ENCODE measurements at places on chromosomes 6 and 20.

- DNase-seq, result no peak
These were observed 2.1 kb upstream of the ERGIC3 start for GRCh38 chr20:35539756-35540212.

GRCh38 chr20:21322083-21322710 is 19.1 kb downstream of the XRN2 start:
- DNase-seq, result no peak

DNA sequence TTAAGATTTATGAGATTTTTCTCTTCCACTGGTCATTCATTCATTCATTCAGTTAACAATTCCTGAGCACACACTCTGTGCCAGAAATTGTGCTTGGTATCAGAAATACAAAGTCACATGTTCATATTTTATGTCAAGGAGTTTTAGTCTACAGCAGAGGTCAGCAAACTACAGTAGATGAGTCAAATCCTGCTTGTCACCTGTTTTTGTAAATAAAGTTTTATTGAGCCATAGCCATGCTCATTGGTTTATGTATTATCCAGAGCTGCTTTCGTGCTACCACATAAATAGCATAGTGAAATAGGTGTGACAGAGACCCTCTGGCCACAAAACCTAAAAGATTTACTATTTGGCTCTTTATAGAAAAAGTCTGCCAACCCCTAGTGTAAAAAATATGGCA is 46.8 kb downstream of the THEMIS start:
- DNase-seq, result no peak

- DNase-seq, result no peak
These were observed 507.9 kb upstream of the SOX4 start for GRCh38 chr6:21085643-21086042.

GRCh38 chr6:44855562-44856411 is 468.3 kb downstream of the CDC5L start:
- DNase-seq, result peak; percentile 83

DNA sequence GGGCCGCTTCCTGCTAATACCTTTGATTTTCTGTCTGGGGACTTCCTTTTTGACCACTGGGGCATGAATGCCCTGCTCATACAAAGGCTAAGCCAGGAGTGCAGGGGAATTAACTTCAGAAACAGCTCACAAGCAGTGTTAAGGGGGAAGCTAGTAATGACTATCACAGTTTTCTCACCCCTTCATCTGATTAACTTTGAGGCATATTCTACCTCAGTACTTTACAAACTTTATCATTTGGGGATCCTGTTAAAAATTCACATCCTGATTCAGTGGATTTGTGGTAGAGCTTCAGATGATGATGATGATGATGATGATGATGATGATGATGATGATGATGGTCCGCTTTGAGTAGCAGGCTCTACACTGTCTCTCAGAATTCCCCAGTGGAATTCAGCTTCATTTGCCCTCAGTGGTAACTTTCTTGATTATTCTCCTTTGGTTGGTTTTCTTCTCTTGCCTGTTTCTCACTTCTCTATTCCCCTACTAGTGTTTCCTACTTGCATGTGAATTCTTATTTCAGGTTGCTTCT is 78.4 kb upstream of the TMEM170B start:
- no peak for DNase-seq

DNA sequence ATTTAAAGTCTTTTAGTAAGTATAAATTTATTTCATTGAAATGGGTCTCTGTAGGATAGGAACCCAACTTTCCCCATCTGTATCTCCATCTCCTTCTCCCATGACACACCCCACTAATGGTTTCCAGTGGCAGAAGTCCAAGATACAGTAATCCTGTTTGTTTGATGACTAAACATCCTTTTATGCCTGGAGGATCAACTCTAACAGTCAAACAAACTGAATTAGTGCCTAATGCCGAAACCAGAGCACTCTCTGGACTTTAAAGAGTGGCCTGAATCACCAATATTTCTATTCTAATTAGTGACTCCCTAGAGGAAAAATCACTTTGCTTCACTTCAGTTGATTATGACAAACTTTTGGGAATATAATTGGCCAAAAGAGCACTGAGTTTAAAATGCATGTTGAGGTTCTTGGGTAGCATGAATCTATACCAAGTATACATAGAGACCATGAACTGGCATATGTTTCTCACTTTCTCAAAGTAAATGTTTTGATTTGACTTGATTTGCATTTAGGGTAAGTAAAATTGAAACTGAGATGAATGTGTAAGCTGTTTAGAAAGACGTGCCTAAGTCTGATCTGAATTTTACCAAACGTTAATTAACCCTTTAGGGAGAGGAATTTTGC is 776.4 kb upstream of the NRSN1 start:
- peak; percentile 61 for DNase-seq

GRCh38 chr6:46032110-46032998 is 16.7 kb upstream of the CLIC5 start:
- DNase-seq, result no peak

DNA sequence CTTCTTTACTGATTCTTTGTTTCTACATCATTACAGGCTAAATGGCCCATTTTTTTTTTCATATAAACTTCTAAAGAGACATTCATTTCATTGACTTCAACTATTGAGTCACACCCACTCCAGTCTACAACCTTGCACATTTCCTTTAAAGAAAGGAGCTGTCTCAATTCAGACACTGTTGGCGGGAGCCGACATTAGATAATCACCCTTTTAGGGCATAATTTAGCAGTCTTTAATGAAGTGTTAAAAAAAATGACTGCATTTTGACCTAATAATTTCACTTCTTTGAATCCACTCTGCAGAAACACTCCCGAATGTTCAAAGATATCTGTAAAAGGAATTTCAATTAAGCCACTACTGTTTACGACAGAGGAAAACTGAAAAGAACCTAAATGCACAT is 1.5 kb downstream of the EPM2A start:
- no peak for DNase-seq

DNA sequence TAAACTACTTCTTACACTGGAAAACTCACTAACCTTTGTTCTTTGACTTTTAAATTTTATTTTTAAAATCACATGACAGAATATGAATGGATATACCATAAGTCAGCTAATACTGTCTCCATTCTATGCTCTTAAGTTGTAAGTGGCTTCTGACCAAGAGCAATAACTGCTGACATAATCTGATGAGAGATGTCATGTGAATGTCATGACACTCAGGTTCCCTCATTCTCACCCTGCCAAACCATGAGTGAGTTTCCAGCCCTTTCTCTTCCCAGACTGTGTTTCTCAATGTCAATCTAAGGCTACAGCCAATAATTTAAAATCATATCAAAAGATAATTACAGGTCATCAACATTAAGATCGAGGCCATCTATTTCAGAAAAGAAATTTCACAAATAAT is 39.7 kb downstream of the KIF16B start:
- DNase-seq, result no peak

DNA sequence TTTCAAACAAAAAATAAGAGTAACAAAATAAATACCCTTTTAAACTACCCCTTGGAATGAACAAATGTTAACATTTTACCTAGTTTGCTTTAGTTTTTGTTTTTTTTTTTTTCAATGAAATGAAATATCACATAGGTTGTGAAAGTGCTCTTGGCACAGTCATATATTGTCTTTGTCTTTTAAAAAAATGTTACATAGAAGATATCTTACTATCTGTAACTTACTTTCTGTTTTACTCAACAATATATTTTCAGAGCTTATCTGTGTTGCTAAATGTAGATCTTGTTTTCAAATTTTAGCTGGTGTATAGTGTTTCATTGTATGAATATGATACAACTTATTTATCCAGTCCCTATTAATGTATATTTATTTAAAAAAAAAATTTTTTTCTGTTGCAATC is 8.6 kb downstream of the CEP57L1 start:
- DNase-seq, result no peak

GRCh38 chr20:19408971-19409370 is 196.5 kb downstream of the SLC24A3 start:
- no peak for DNase-seq

- DNase-seq, result peak; percentile 100
These were observed 40.9 kb downstream of the ALDH8A1 start for GRCh38 chr6:134908906-134909516.

- peak; percentile 31 for DNase-seq
These were observed 20.0 kb downstream of the MAPK13 start for GRCh38 chr6:36150283-36150682.

- DNase-seq, result no peak
These were observed 5.9 kb downstream of the CDYL start for GRCh38 chr6:4781967-4782575.

- DNase-seq, result peak; percentile 11
These were observed 196.2 kb downstream of the BTBD9 start for GRCh38 chr6:38443352-38444144.

DNA sequence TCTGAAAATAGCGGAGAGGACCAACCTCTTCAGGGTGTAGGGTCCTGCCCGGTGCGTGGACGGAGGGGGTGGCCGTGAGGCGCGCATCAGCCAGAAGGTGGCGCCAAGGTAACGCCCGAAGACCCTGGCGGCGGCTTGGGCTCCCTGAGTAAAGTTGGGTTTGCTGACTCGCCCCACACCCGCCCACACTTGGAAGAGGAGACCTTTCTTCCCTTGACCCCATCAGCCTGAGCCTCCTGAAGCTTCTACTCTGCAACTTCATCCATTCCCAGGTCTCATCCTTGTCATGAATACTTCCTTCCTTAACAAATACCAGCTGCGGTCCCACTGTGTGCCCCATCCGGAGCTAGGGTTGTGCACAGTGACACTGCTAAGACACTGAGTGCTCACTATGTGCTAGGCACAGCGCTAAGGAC is 14.6 kb downstream of the CD40 start:
- DNase-seq, result peak; percentile 36

DNA sequence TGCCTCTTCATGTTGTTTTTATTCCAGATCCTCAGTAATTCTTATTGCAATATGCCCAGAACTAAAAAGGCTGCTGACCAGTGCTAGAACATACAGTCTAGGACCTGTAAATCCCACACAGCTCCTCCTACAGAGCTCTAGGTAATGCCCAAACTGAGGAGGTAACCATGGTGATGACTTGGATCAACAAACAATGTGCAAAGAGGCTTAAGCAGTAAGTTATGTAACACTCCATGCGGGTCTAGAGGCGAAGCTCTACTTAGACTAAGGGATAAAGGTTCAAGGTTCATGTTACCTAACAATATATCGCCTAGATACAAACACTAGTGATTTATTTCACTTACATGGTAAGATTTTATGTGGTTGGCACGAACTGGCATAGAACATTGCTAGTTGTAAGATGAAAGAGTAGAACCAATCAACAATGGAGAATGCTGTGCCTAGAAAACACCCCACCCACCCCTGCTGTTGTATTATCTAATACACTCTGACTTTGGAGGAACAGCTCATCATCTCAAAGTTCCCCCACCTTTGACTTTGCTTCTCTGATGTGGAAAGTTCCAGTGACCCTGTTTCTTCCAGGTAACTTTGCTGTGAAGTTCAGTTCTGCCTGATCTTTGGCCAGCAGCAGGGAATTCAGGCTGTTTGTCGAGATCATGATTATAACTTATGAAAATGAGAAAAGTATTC is 242.4 kb downstream of the ALDH8A1 start:
- DNase-seq, result peak; percentile 60

DNA sequence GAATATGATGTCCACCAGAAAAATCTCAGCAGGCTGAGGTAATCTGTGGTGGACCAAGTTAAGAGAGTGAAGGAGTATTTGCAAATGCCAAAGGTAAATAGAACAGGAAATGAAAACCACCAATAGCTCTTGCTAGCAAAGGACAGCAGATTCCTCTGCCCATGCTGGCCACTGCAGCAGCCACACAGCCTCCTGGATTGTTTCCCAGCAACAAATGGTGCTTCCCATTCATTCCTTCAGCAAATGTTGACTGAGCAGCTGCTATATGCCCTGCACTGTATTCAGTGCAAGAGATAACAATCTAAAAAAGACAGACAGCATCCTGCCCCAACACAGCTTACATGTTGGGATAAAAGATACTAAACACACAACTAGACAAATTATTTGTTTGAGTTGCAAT is 11.0 kb downstream of the ROS1 start:
- DNase-seq, result peak; percentile 53

- peak; percentile 65 for DNase-seq
These were observed 29.4 kb downstream of the LRP11 start for GRCh38 chr6:149834513-149835481.

DNA sequence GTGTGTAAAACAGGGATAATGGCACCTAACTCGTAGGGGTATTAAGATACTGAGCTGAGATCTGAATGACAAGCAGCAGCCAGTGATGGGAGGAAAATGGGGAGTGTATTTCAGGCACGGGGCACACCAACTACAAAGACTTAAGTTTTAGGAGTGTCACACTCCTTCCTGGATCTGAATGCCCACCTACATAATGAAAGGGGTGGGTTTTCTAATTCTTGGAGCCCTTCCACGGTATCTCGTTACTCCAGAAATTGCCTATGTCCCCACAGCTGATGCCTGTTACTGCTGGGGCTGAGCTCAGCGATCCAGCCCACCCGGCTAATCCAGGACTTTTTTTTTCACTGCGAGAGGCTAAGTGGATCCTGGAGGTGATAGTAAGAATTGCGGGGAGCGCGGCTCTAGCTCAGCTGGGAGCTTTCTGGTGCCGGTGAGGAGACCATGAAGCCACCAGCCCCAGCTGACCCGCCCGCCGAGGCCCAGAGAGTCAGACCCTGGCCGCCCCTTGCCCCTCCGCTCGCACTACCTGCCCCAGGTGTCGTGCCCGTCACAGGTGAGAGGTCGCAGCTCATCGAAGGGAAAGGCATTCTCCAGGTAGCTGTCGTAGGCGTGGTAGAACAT is 727 bp downstream of the EDEM2 start:
- DNase-seq, result no peak

DNA sequence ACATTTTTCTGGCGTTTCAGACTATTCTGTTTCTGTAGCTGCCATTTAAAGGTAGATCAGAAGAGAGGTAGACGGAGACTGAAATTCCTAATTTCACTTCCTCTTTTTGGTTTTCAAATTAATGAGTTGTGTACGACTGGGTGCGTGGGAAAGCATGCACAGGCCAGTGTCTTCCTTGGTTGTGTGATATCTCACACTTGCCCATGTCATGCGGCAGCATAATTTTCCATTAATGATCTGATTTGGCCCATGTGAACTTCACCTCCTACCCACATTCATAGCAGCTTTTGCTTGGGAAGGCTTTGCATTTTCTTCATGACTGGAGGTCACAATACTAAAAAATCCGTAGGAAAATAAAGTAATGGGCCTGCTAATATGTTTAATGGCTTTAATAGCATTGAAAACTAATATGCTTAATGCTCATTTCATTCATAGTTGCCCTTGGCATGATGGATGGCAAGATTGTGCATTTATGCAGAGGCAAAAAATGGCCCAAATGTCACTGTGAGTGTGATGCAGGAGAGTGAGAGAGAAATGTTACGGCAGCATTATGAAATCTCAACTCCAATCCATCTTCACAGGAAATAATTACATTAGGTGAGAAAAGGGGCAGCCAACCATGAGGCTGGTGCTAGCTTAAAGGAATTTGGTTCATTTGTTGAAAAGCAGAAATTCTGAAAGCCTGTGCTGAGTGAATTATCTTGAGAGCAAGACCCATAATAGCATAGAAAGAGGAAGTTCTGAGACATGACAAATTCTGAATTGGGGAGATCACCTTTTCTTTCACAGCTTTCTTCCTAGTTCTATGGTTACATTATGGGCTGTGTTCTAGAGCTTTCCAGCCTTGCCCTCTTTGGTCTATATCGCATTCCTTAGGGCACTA is 69.0 kb upstream of the UST start:
- no peak for DNase-seq

Measured in AG10803 (cell line).